ENCODE measurements at places on chromosomes 5 and 9. TPM values are rescaled to one million over a fixed set of nuclear protein-coding genes. Genes with fewer than 3 reads are reported as not detected.

PRR16 gene
- total RNA-seq, result not detected

OTULINL gene
- total RNA-seq, result 19.7 TPM

SMIM15 gene
- total RNA-seq, result 64.3 TPM

TXNDC8 gene
- total RNA-seq, result not detected

SPACA9 gene
- total RNA-seq, result 1.9 TPM

ADAMTS6 gene
- 1.1 TPM for total RNA-seq

Data from activated CD8-positive, alpha-beta T cell treated with anti-CD3 and anti-CD28 coated beads for 36 hours (primary cell).